Hepatocyte (in vitro differentiated cells): ENCODE measurements at places on chromosomes 7 and 10.

GRCh38 chr7:14275356-14275755 lies 285.9 kb upstream of the ETV1 start:
- DNase-seq = no peak

DNA sequence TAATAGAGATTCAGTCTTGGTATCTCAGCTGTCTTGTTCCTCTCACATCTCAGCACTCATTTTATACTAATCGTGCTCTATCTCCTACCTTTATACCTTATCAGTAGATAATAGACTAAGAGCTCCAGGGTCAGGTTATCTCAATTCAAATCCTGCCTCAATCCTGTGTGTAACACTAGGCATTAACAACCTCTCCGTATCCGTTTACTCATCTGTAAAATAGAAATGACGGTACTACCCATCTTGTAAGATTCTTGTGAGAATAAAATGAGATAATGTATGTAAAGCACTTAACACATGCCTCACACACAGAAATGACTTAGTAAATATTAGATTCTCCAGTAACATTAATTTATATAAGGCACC lies 622 bp upstream of the P4HA1 start:
- DNase-seq = peak; percentile 19

GRCh38 chr7:30731581-30731980 lies 20.4 kb upstream of the INMT start:
- no peak for DNase-seq

DNA sequence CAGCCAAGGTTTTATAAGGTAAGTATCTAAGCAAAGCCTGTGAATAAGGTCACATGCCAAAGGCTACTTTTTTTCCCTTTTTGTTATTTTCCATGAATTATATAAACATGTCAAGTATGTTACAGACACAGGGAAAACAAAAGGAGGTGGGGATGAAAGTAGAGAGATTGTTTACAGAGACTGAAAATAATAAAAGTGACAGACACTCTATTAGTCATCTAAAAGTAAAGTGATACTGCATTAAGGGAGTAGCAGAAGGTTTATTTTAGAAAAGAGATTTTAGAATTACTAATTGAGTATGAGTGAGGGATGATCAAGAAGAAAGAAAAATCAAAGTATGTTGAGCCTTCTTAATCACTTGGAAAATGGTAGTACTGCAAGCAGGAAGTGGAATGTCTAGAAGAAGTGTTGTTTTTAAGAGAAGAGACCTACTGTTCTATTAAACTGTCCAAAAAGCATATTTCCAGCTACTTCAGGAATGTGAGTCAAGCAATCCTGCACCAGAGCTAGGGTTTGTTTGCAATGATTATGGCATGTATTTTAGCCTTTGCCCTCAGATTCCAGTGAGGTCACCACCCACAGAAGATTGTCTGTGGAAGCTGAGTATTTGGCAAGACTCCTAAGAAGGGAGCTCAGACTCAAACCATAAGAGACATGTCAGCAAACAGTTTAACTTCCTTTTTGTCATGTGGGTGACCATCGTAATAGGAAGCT lies 177.9 kb upstream of the PLXDC2 start:
- peak; percentile 58 for DNase-seq
